Activated B cell treated with CpG ODN at 0.5 μM for 24 hours (primary cell): ENCODE measurements at places on chromosomes 1 and 21.

DNA sequence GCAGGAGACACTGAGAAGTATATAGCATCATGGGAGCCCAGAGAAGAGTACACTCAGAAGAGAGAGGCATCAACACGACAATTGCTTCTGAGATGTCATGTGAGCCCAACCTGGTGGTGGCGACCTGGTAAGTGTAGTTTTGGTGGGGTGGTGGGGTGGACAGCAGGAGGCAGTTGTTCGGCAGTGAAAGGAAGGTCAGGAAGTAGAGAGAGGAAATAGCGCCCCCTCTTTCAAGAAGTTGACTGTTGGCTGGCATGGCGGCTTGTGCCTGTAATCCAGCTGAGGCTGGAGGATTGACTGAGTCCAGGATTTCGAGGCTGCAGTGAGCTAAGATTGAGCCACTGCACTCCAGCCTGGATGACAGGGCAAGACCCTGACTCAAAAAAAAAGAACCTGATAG, 12.6 kb downstream of the RSPO1 start:
- DNase-seq: no peak

DNA sequence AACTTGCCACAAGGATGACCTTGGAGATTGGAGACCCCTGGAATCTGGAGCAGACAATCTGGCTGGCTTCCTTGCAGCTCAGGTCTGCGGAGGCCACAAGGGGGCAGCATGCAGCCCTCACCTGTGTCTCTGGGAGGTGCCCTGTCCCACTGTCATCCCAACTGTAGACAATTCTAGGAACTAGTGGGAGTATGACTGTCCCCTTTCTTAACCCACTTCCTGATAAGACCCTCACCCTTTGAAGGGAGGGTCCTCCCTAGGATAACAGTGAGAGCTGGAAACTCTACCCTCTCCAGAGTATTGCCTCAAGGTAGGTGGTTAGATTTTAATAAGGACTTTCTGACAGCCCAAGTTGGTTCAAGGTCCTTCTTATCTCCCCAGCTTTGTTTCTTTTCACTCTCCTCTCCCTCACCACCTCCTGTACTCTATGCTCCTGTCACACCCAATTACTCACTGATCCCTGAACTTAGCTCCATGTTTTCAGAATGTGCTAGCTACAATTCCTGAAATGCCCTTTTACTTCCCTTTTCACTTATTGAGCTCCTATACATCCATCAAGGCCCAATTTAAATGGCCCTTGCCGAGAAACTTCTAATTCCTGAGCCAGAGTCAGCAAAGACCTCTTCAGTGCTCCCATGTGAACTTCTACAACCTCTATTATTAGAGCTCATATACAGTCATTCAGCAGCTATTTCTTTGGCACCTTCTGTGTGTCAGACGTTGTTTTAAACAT, 9.2 kb upstream of the KCNQ4 start:
- peak; percentile 53 for DNase-seq

DNA sequence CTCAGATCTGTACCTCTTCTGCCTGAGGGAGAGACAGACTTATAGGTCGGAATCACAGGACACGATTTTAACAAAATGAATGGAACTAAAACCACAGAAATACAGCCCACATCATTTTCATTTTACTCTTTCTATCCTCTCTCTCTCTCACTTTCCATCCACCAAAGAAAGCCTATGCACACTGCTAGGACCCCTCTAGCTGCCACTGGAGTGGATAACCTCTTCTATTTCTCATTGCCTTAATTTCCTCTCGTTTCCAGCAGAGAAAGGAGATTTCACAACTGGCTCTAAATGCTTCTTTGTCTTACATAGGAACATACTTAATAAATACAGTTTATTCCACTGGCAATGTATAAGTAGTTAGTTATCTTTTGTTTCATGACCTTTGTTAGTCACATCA, 867.8 kb upstream of the ADGRL4 start:
- no peak for DNase-seq

DNA sequence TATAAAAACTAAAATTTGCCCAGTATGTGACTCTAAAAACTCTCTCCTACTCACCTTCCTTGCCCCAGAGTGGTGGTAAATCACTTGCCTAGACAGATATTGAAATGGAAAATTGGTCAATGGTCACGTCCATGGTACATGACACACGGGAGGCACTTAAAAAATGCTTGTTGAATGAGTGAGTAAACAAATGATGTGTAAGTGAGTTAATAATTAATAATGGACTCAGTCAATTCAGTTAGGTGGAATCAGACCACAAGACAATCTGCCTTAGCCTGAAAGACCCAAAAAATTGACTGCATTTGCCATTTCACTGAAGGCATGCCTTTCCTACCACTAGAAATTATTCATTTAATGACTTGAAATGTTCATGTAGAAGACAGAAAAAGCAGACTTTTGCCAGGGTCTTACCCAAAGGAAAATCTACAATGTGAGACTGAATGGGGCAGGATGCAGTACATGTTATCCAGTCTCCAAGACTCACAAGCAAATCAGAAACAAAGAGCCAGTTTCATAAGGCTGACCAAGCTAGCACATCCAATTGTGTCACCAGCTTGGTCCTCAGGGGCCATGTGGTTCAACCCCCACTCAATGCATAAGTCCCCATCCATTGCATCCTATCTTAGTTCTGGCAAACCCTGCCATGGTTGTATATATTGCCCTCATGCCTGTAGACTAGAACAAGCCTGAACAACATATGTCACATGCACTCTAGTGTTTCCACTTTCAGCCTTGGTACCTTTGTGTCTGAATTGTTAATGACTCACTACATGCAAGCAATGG, 73.6 kb downstream of the TBX15 start:
- DNase-seq: no peak

- DNase-seq: no peak
These were observed 61.4 kb upstream of the KIRREL1 start for GRCh38 chr1:157932069-157932468.

DNA sequence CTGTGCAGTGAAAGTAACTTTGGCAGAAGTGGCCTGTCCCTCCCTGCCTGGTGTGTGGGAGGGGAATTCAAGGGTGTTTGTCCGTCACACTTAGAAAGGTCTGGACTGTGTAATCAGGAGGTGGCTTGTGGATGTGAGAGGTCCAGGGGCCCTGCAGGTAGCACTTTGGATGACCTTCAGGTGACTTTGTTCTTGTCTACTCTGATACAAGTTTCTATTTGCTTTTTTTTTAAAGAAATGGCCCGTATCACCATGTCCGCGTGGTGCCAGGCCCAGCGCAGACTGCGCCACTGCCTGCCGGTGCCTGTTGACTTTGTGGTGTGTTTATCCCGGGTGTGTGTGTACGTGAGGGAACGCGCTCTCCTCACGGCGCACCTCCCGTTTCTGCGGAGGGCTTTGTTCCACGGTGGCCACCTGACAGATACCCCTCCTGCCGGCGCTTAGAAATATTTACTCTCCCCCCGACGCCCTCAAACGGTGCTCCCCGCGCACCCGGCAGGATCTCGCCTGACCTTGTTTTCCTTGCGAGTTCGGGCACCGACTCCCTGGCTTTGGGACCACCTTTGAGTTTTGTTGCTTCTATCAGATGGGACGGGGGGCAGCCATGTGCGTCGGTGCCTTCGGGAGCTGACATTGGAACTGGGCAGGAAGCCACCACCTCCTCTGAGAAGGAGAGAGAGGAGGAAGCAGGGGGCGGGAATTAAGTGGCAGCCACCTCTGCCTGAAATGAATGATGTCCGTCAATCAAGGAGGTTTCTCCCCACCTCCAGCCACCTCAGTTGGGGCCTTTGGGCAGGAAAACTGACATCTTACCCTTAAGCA, 119.4 kb downstream of the PRDM16 start:
- no peak for DNase-seq

- no peak for DNase-seq
These were observed 24.2 kb downstream of the JAK1 start for GRCh38 chr1:64942118-64942517.

DNA sequence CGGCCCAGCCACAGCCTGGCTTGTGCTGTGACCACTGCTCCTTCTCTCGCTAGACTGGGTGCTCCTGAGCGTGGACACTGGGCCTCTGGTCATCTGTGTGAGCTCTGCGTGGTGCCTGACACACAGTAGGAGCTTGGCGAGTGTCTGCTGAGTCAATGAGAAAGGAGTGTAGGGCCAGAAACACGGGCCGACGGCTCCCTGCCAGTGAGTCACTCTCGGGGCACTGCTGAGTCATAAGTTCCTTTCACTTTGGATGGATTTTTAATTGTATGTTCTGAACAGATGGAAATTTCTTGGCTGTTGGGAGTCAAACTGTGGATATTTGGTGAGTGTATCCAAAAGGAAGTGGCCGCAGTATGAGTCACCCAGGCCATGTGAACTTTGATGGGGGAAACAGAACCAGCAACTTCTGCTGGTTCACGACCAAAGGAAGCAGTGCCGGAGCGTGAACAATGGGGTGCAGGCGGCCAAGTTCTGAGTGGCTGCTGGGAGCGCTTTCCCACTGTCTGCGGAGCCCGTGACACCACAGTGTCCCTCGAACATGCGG, 41.0 kb upstream of the COL18A1 start:
- DNase-seq: no peak

DNA sequence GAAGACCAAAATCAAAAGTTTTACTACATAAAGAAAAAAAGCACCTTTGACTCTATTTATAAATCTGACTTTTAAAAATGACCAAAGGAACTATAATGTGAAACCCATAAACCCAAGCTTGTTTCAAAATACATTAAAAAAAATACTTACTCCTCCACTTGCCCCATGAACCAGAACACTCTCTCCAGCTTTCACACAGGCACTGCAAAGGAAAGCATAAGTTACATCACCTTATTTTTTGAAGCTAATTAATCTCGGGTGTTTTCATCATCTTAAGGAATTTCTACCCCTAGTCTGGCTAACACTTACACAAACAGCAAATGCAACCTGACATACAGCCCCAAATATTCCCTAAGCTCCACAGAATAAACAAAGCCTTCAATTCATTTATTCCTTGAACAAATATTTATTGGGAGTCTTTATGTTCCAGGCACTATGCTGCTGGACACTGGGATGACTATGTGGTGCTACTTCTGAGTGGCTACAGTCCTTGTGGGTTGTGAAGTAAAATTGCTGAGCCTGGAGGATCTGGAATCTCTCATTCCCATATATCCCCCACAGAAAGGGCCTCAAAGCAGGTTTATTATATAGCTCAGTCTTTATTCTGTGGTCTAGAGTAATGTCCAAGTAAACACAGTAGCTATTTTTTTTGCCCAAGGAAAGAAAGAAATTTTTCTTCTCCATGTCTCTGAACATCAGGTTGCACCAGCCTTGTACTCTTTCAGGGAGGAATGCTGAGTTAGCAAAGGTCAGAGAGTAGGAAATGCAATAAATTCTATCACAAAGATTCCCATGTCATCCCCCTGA, 18.2 kb downstream of the CRYZ start:
- DNase-seq: no peak

DNA sequence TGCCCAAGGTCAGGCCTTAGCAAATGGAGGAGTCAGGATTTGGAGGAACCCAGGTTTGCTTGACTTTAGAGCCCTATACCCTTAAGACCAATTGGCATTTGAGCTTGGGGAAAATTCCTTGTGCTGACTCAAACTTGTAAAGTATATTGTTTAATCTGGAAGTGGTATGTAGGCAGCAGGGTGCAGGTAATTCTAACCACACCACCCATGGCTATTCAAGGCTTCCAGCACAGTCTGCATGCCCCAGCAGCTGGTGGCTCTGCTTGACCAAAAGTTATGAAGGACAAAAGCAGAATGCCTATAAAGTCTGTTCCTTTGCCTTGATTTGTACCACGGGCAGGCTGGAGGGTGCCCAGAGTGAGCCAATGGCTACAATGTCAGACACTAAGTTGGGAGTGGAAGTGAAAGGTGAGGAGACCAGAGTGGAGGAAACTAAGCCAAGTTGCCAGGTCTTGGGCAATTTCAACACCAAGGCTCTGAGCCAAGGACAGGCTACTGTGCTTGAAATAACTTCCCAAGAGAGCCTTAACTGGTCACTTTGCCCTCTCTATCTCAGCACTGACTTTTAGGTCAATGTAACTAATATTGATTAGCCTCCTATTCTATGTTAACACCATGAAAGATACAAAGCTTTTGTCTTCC, 4.7 kb upstream of the G0S2 start:
- no peak for DNase-seq

DNA sequence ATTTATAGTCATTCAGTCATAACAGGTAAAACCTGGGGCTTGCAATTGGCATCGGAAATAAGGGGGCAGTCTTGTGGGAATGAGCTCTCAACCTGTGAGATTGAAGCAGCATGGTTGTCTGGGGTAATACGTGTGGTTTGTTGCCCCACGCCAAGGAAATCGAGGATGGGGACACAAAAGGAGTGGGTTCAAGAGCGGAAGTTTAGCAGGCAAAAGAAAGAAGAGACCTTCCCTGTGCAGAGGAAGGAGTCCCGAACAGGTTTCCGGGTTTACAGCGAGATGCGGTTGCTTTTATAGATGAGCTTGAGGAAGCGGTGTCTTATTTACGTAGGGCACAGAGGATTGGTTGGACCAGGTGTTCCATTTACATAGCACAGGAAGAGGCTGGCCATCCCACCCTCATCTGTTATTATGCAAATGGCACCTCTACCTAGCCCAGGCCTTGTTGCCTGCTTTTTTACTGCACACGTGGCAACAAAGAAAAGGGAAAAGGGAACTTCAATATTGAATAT, 37.3 kb downstream of the IFNAR1 start:
- DNase-seq: peak; percentile 29

DNA sequence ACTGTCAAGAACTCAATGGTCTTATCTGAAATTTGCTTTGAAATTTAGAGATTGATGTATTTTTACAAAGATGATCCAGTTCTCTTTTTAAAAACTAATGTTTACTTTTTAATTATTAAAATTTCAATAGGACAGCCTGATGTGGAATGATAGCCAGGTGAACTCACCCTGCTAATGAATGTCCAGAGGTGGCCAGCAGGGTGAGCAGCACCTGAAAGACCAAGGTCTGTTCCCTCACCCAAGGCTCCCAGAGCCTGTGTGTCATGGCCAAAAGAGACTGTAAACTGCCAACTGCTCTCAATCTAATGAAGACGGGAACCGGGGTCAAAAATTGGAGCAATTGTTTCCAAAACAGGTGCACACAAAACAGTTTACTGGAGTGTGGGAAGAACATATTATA, 340.4 kb downstream of the DISC1 start:
- DNase-seq: no peak

DNA sequence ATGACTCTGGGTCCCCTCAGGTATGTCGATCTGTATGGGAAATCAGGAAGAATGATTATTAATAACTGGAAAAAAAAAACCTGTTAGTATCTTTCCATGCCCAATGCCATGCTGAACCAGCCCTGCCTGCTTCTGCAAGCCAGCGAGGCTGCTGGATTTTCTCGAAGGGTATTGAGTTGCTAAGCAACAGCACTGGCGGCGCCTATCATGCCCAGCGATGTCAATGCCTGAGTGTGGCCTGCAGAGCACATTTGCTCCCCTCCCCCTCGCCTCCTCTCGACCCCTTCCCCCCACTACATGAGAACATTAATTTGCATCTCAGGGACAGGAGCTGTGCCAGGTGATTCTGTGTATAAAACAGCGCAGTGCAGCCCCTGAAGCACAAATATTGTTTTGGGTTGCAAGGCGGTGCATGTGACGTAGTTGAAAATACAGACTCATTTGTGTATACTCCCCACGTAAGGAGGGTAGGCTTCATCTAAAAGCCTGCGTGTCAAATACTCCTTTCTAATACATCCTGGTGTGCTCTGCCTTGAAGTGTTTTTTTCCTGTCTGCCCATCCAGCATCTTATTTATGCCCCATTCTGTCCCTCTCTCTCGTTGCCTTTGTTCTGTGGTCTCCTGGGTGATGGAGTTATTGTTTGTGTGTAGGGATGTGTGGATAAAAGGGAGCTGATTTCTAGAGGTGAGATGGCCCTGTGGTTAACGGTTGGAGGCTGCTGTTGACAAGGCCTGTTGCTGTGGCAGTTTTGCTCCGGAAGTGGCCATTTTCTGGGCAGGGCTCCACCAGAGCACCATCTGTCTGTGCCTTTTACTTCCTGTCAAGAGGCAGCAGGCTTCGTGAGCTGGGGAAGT, 32.7 kb upstream of the ATP5PO start:
- DNase-seq: peak; percentile 28

- DNase-seq: no peak
These were observed 1.7 kb upstream of the DYNLT5 start for GRCh38 chr1:66750577-66750976.
